WERI-Rb-1 (cell line): ENCODE measurements at places on chromosomes 7 and 10.

GRCh38 chr7:151493083-151493482, 26.6 kb downstream of the RHEB start:
- no peak for DNase-seq

GRCh38 chr7:135341049-135341448, 107.4 kb downstream of the STRA8 start:
- DNase-seq: no peak

GRCh38 chr7:98185101-98185500, 26.1 kb upstream of the BHLHA15 start:
- DNase-seq: no peak

GRCh38 chr7:66883716-66884115, 37.3 kb upstream of the TMEM248 start:
- no peak for DNase-seq

- DNase-seq: no peak
These were observed 68.0 kb upstream of the NRP1 start for GRCh38 chr10:33402220-33403073.

GRCh38 chr10:28853195-28853594, 175.9 kb downstream of the BAMBI start:
- no peak for DNase-seq

GRCh38 chr7:100413889-100414288, 14.6 kb downstream of the ZCWPW1 start:
- DNase-seq: no peak

GRCh38 chr10:100508691-100509150, 10.9 kb downstream of the SEC31B start:
- DNase-seq: peak; percentile 25

- DNase-seq: no peak
These were observed 2.0 kb upstream of the TM9SF3 start for GRCh38 chr10:96588616-96589419.

GRCh38 chr7:142438235-142438922, 180.5 kb upstream of the PRSS58 start:
- DNase-seq: peak; percentile 62

DNA sequence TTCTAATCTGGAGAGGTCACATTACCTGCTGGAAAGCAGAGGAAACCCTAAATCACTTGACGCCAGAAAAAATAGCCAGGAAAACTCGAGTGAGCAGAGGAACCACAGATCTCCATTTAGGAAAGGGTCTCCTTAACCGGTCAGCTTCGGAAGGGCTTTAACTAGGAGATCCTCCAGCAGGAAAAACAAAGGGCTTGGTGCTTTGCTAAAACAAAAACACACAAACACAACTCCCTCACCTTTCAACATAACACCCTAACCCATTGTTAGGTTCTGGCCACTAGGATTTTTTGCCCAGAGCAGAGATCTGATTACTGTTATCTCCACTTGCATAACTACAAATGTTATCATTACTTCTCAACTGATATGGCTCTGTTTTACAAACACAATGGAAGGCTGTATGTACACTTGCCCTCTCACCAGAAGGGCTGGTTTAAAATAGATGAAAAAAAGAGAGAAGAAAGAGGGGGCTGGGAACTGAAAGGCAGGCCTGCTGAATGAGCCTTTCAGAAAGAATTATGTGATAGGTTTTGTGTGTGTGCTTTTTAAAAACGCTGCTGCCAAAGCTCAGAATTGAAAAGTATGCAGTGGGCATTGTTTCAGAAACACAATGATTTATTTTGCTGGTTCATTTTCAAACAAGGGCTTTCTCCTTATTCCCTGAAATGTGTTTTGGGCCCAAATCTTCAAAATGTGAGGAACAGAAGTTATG, 161.5 kb downstream of the FGFR2 start:
- DNase-seq: no peak

DNA sequence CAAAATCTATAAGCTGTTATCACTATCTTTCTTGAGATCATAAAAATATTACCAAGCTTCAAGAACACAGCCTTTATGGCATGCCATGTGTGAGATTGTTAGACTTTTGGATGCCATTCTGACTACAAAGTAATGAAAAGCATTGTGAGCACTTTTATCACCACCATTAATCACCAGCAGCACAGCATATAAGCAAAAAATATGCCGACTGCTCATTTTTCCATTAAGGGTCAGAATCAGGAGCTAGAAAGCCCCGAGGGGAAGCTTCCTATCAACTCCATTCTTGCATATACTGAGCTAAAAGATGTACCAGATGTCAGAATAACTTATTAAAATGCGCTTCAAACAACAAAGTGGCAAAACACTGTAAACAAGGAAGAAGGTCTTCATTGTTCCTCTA, 114.3 kb downstream of the LMBR1 start:
- no peak for DNase-seq

- DNase-seq: no peak
These were observed 128.4 kb downstream of the MTERF1 start for GRCh38 chr7:91752102-91752501.

GRCh38 chr7:5439572-5440496, 16.2 kb upstream of the TNRC18 start:
- no peak for DNase-seq
